ENCODE measurements at places on chromosomes 4 and X.

DNA sequence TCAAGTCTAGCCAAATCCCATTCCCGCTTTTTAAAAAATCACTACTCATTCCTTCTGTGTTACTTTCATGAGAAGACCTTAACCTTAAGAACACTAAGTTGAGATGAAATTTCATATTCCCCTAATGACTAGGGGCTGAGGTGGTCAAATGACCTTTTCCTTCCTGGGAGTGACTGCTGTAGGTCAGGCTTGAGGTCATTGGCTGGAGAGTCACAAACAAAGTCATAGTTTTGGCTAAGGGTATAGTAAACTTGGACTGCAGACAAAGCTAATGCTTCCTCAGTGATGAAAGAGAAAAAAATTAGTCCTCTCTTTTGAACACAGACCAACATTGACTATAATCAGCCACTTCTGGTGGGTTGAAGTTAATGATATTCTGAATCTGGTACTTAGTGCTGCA, 16.0 kb upstream of the FGF2 start:
- no peak for DNase-seq

GRCh38 chrX:145549496-145549895, 268.1 kb upstream of the SLITRK2 start:
- DNase-seq, result no peak

GRCh38 chr4:83646538-83647239, 110.8 kb downstream of the GPAT3 start:
- DNase-seq, result no peak

DNA sequence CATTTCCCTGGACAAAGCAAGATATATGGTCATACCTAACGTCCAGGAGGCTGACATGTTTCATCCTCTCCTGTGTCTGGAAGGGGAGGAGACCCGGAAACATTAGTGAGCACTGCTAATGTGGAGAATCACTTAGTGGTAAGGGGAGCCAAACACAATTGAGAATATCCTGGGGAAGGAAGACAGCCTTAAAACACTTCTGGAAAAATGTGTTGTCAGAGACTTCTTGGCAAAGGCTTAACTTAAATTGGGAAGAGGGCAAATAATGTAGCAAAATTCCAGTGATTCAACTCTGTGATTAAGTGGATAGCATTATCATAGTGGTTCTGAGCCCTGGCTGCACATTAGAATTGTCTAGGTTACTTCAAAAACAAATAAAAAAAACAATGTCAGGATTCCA, 39.5 kb downstream of the SPARCL1 start:
- no peak for DNase-seq

DNA sequence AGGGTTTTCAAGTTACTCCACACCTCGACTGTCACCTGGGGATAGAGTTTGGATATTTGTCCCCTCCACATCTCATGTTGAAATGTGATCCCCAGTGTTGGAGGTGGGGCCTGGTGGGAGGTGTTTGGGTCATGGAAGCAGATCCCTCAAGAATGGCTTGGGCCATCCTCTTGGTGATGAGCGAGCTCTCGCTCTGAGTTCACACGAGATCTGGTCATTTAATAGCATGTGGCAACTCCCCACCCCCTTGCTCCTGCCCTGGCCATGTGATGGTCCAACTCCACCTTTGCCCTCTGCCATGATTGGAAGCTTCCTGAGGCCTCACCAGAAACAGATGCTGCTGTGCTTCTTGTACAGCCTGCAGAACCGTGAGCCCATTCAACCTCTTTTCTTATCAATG, 8.3 kb downstream of the CTAG1A start:
- DNase-seq, result no peak

DNA sequence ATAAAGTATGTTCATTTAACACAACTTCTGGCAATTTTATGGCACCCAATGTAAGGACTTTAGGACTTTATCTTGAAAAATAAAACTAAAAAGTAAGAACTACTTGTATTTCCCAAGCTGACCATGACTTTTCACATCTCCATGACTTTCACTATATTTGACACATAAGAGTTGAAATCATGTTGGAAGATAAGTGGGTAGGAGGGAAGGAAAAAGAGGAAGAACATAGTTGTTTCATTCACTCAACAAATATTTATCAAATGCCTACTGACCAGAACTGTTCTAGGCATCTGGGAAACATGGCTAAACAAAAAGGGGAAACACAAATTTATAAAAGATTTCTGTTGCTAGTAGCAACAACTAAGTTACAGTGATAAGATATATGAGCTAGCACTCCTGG, 16.0 kb downstream of the SCLT1 start:
- DNase-seq, result peak; percentile 44

DNA sequence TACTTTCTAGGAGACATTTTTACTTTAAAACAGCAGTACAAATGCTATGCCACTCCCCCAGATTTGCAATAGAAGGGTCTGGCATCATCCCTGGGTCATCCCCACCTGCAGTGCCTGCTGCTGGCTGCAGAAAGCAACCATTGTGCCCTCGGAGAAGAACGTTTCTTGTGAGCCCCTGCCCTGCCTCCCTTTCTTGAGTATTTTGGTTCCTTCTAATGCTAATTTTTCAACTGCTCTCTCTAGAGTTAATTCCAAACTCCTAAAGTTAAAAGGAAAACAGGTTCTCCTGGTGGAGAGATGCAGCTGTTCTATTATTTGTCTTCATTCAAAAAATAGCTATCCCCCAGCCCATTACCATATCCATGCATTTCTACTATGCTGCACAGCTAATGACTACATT, 107.1 kb downstream of the IDS start:
- DNase-seq, result no peak

GRCh38 chr4:21879187-21879586, 69.4 kb downstream of the KCNIP4 start:
- no peak for DNase-seq

DNA sequence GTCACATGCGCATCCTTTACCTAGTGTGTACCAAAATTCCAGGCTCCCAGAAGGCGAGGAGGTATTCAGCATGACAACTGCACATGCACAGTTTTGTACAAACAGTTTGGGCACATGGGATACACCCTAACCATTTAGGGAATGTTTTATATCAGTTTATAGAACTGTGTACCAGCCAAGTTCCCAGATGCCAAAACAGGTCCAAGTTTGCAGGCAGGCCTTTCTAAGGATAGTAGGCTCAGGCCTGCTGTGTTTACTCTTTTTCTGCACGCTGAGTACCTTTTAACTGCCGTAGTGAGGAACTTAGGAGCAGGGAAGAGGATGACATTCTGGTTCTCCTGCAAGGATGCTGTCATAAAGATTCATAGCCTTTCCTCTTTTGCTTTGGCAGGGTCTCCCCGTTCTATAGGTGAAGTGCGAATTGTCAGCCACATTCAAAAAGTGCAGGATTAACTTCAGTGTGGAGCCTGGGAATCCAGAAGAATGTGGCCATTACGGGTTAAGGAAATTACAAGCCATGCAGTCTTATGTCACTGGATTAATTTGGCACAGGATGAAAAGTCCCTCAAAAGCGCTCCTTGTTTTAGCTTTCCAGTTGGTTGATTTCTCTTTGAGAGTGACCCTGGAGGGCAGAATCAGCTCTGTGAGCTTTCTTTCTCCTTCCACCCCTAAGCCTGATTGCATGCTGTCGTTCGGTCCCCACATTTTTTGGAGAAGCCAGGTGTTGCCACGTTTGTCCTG, 259.8 kb downstream of the ARHGAP10 start:
- no peak for DNase-seq

DNA sequence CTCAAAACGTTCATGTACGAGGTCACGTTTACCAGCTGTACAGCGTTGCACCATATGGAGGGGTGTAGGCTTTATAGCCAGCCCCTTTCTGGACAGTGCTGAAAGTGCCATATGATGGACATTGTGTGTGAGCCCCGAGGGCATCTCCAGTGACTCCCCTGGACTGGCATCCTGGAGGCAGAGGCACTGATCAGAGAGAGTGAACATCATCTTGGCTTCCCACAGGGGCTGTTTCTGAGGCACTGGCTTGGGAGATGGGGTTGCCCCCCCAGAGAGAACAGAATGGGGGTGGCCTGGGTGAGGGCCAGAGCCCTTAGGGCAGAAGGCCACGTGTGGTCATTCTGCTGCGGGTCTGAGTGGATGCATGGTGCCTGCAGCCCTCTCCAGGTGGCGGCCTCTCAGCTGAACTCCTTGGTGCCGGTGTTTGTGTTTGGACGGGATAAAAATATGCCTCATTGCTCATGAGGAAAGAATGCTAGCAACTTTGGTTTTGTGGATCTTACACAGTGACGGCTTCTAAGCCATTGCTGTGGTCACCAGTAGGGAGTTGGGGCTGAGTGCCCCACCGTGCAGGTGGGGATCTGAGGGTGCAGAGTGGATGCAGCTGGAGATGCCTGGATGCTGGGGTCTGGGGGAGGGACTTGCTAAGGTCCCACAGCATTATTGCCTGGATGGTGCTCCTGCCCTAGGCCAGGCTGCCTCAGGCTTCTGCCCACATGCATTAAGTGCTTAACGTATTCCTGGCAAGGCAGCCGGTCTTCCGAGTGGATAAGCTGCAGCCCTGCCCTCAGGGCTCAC, 3.4 kb downstream of the WFS1 start:
- DNase-seq, result no peak

DNA sequence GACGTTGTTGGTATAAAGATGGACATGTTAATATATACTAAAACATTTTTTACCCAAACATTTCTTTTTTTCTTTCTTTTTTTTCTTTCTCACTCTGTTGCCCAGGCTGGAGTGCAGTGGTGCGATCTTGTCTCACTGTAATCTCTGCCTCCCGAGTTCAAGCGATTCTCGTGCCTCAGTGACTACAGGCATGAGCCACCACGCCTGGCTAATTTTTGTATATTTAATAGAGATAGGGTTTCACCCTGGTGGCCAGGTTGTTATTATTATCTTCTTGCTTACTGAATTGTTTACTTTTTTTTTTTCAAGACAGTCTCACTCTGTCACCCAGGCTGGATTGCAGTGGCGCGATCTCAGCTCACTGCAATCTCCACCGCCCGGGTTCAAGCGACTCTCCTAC, 68.8 kb downstream of the HOPX start:
- no peak for DNase-seq

DNA sequence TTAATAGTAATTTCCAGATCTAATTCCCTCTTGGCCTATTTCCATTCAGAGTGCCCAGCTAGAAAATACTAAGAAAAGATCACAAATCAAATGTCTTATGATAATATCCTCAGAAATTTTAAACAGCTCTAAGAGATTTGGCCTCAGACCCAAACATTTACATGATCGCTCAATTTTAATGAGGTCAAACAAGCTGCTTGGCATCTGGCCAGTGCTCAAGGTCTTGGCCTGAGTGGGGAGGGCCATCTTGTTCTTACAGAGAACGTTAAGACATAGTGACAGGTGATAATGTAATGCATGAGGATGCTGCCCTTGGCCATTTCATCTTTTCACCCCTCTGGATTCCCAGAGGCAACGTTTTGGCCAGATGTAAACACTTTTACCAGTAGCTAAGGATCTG, 159.2 kb upstream of the SLC7A11 start:
- DNase-seq, result no peak

DNA sequence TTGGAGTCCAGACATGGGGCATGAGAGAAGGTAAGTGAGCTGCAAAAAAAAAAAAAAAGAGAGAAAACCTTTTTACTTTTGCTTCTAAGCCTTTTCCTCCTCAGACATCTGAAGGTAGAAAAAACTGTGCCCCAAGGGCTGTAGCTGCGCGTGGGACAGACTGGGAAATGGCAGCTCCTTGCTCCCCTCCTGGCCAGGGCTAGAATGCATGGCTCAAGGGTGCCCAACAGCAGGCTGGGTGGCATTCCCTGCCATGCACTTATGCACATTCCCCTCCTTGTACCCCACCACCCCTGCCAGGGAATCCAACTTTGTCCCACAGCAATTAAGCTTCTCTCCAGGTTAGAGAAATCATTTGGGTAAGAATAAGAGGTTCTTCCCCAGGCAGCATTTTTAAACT, 421.2 kb downstream of the TRAM1L1 start:
- DNase-seq, result no peak

GRCh38 chr4:12965334-12965733, 518.8 kb downstream of the RAB28 start:
- no peak for DNase-seq

GRCh38 chr4:178240891-178241290, 798.7 kb upstream of the AGA start:
- DNase-seq, result no peak

DNA sequence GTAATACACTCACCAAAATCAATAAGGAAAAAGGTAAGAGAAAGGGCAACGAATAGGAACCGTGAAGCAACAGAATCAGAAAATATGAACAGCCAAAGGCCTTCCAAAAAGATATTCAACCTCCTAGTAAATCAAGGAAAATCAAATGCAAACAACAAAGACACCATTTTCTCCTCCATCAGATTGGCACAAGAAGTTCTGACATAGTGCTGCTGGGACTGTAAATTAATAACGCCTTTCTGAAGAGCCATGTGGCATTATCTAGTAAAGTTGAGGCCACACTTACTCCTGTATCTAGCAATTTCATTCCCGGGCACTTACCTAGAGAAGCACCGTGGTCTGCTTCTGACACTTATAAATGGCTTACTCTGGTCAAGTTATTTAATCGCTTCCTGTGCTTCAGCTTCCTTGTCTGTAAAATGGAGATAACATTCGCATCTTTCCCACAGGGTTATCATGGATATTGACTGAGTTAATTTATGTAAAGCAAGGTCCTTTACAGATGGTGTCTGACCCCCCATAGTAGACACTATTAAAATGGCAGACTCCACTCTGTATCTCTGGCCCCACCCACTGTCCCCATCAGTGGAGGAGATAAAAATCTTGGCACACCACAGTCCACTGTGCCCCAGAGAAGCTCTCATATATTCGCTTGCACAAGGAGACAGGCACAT, 20.5 kb upstream of the ENPP6 start:
- DNase-seq, result no peak

GRCh38 chr4:89283226-89284009, 24.2 kb downstream of the GPRIN3 start:
- peak; percentile 79 for DNase-seq
